Activated T-helper 17 cell treated with anti-CD3 and anti-CD28 coated beads, Interleukin-2, amount 50 U/mL, for 72 hours (primary cell): ENCODE measurements at places on chromosomes 6 and 20. TPM values are rescaled to one million over a fixed set of nuclear protein-coding genes. Genes with fewer than 3 reads are reported as not detected.

Gene EEF1A2
- 0.80 TPM for total RNA-seq

DNA sequence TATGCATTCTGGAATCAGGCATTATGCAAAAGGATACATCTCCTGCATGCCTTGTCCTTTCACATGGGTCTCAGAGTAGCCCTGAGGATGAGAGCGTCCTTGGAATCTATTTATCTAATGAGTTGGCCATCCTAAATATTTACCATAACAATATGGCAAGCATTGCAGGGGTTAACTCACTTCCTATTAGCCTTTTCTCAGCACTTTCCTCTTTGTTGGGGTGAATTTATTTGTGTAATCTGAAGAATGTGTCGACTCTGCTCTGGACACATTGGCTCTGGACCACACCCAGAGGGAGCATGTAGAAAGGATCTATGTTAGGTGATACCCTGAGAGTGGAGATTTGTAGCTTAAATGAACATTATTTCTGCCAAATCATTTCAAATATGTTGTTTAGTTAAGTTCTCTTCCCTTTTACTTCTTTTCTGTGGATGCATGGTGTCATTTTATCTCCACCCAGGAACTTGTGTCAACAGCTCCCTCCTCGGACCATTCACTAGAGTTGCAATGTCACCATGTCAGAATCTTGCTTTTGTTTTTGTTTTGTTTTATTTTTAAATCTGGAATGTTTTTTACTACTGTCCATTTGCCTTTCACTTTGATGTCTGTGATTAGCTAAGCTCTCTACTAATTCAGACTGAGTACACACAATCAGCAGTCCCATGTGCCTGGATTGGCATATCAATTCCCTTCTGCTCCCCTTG is 757.0 kb upstream of the MMS22L start:
- no peak for ATAC-seq

DNA sequence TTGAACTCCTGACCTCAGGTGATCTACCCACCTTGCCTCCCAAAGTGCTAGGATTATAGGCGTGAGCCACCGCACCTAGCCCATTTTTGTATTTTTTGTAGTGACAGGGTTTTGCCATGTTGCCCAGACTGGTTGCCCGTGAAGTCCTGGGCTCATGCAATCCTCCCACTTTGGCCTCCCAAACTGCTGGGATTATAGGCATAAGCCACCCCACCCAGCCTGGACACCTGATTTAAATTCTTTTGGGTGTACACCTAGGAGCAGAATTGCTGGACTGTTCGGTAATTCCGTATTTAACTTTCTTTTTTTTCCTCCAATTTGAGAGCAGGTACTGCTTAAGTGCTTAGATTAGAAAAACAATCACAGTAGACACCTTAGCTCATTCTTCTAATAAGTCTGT is 5.6 kb upstream of the NRM start:
- ATAC-seq = no peak

GRCh38 chr20:44109951-44110361 is 77.0 kb downstream of the JPH2 start:
- ATAC-seq = no peak
